HS-27A (cell line): ENCODE measurements at places on chromosomes 6 and 20.

DNA sequence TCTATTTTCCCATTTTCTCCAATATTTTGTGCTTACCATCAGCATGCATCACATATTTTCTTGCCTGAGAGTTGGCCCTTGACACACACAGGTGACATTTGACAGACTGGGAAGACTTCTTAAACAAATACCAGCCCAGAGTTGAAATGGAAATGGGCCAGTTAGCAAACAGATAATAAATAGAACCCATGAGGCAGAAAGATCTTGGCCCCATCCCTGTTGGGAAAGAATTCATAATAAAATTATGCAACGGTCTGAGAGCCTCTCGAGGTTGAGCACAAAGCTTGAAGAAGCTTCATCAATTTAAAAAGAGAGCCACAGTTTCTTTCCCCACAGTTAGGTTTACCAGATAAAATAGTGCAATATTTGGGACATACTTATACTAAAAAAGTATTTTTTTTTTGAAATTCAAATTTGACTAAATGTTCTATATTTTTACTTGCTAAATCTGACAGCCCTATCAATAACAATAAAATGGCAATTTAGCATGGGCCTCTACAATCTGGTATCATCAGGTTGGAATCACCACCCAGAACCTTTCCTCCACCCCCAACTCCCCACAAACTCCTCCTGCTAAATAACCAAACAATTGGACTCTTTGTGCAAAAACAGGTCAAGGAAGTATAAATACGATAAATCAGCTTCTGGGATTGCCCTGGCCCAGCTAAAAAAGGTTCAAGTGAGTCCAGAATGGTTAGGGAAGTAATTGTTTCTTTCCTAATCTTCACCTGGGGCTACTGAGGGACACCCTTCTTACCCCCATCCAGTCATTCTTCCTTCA is 129.8 kb downstream of the CD164 start:
- DNase-seq = no peak

DNA sequence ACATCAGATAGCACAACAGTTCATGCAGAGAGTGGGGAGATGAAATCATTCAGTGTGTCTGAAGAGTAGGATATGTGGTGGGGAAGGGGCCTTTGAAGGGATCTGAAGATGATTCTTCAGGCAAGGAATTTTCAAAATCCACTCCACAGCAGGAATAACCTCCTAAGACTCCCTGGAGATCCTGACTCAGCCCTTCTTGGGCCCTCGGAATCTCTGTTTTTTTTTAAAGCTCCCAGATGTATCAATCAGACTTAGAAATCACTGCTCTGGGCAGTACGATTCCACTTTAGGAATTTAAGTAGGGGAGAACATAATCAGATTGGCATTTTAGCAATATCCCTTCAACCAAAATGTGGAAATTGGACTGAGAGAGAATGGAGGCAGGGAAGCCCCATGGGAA is 55.5 kb downstream of the RIOK1 start:
- DNase-seq = no peak

DNA sequence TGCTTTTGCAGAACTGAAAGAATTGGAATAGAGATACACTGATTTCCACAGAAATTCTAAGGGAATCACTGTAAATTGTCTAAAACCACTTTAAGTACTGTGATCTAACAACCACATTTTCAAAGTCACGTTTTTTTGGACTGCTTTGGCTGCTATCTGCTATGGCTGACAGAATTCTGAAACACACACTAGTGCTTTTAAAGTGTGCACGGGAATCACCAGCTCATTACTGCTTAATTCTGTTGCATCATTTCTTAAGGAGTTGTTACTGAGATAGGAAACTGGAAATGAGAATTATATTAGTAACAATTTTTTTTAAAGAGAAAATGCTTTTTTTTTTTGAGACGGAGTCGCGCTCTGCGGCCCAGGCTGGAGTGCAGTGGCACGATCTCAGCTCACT is 716.5 kb upstream of the NRSN1 start:
- DNase-seq = no peak

GRCh38 chr6:106155219-106155830 is 69.2 kb downstream of the PRDM1 start:
- DNase-seq = no peak

DNA sequence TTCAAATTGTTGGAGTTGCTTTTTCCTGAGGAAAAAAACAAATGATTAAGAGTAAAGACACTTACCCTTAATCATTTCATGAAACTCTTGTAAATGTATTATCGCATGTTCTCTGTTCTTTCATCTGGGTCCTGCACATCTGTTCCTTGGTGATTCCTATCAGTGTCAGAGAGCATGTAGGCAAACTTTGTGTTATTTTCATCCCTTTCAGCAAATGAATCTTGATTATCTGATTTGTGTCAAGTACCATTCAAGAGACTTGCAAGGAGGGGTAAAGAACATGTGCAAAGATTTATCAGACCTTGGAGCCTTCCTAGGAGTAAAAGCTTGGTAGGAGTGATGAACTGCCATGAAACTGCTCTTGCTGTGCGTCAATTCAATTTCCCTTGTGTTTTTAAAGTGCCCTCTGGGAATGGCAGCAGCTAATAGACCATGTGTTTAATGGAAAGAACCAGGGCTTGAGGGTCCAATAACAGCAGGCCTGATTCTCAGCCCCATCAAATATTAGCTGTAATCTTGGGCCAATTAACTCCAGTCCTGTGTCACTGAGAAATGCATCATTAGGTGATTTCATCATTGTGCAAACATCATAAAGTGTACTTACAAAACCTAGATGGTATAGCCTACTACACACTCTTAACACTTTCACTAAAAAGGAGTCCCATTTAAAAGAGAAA is 118.9 kb upstream of the CEP85L start:
- DNase-seq = no peak

GRCh38 chr6:168518348-168518745 is 77.4 kb downstream of the SMOC2 start:
- DNase-seq = no peak

- DNase-seq = no peak
Observed at GRCh38 chr6:148311966-148312669, 30.5 kb upstream of the SASH1 start.
